ENCODE measurements at places on chromosomes 2 and 18.

DNA sequence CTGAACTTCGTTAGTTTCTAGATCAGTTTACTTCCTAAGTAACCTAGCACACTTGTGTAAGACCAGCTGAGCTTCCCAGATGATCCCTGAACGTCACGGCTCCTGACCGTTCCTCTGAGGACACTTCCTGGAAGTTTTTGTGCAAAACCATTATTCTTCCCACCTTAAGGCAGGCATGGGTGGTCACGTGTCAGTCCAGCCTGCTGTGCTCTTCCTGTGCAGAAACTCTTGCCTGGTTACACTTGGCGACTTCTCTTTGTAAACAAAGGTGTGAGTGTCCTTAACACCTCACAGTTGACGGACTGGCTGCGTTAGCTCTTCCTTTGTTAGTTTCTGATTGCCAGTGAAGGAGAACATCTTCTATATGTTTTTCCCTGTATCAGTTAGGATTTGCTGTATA lies 118.3 kb downstream of the SH3RF3 start:
- peaks cover 57% of the 10 kb centered on the region for H3K4me1 ChIP-seq
- no peak overlapping the region for H3K4me3 ChIP-seq
- H3K27me3 ChIP-seq = no peaks in the 10 kb centered on the region
- H3K27ac ChIP-seq = peak overlapping the region; percentile 73
- H3K36me3 ChIP-seq = no peaks in the 10 kb centered on the region

GRCh38 chr2:110716959-110717645 lies 15.3 kb upstream of the ACOXL start:
- no peak overlapping the region for H3K27ac ChIP-seq
- no peak overlapping the region for H3K4me3 ChIP-seq
- no peaks in the 10 kb centered on the region for H3K36me3 ChIP-seq

- H3K27ac ChIP-seq = peak overlapping the region; percentile 73
- peaks cover 92% of the 10 kb centered on the region for H3K4me1 ChIP-seq
- no peak for DNase-seq
- no peak overlapping the region for H3K4me3 ChIP-seq
- H3K27me3 ChIP-seq = no peaks in the 10 kb centered on the region
These were observed 43.1 kb downstream of the VSNL1 start for GRCh38 chr2:17583646-17584045.

GRCh38 chr2:63053081-63053888 lies 2.7 kb downstream of the OTX1 start:
- peaks cover 33% of the 10 kb centered on the region for H3K27me3 ChIP-seq
- DNase-seq = no peak
- no peaks in the 10 kb centered on the region for H3K36me3 ChIP-seq
- no peak overlapping the region for H3K27ac ChIP-seq
- H3K4me1 ChIP-seq = peaks cover 35% of the 10 kb centered on the region

GRCh38 chr2:232973011-232973735 lies 39.9 kb downstream of the NGEF start:
- H3K4me1 ChIP-seq = no peaks in the 10 kb centered on the region
- DNase-seq = no peak
- no peaks in the 10 kb centered on the region for H3K27me3 ChIP-seq

DNA sequence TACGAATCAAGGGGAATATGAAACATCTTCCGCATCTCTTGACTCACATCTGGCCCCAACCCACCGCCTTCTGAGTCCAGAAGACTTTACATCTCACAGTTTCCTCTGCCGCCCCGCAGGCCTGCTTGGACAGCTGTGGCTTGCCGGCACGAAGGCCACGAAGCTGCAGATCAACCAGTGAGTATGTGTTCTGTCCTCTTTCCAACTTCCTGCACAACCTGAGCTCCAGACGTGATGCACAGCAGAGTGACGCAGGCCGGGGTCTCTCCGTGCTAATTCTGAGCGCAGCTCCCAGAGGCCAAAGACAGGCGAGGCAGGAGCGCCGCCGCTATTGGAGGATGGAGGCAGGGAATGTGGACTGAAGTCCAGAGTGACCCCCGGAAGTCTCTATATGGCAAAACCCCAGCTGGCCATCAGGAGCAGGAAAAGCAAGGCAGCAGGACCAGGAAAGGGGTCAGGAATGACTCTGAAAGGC lies 93.5 kb downstream of the ZCCHC2 start:
- no peak overlapping the region for H3K27ac ChIP-seq

DNA sequence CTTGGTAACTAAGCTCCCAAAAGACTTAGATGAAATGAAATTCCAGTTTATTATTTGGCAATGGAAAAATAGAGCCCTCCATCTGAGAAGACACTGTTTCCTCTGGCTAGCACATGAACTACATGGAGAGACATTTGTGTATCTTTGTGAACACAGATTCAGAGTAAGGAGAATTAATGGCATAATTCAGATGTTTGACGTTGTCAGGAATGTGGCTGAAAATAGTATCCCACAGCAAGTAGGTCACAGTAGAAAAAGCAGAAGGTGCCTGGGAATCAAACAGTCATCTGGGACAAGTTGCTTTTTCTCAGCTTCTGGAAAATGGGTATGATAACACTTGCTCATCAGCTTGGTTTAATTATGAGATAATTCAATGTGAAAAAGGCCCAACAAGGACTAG lies 288.6 kb downstream of the PTPRM start:
- H3K27ac ChIP-seq = no peak overlapping the region
- DNase-seq = no peak
- H3K4me1 ChIP-seq = no peaks in the 10 kb centered on the region
- H3K27me3 ChIP-seq = no peaks in the 10 kb centered on the region
- H3K4me3 ChIP-seq = no peak overlapping the region
- H3K36me3 ChIP-seq = no peaks in the 10 kb centered on the region

DNA sequence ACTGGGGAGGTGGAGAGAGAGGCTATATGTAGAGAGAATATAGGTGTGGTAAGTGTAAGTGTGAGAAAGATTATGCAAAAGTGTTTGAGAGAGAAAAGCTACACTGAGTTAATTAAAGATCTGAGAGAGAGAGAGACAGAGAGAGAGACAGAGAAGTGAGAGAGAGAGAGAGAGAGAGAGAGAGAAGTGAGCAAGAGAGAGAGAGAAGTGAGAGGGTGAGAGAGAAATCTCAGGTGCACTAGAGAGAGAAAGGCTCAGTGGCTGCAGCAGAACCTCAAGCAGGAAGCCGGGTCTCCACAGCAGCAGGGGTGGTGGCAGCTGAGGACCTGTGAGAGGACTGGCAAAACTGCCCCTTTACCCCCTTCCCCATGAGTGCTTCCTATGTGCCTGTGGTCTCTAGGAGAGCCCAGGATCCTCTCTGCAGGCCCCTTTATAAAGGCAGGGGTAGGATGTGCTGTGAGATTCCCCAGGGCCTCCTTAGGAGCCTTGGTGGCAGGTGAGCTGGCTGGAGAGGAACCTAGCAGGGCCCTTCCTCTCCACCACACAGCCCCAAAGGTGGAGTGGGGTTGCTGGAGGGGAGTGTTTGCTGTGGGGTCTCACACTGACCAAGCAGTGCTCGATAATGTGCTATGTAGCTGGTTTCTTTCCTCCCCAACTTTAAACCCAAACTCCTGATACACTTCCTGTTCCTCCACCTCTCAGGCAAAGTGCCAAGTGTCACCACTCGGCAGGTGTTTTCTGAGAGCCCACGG lies 52.6 kb downstream of the SLC4A5 start:
- H3K4me1 ChIP-seq = no peaks in the 10 kb centered on the region
- H3K27me3 ChIP-seq = no peaks in the 10 kb centered on the region
- H3K27ac ChIP-seq = no peak overlapping the region
- DNase-seq = no peak
- H3K36me3 ChIP-seq = no peaks in the 10 kb centered on the region
- H3K4me3 ChIP-seq = no peak overlapping the region

DNA sequence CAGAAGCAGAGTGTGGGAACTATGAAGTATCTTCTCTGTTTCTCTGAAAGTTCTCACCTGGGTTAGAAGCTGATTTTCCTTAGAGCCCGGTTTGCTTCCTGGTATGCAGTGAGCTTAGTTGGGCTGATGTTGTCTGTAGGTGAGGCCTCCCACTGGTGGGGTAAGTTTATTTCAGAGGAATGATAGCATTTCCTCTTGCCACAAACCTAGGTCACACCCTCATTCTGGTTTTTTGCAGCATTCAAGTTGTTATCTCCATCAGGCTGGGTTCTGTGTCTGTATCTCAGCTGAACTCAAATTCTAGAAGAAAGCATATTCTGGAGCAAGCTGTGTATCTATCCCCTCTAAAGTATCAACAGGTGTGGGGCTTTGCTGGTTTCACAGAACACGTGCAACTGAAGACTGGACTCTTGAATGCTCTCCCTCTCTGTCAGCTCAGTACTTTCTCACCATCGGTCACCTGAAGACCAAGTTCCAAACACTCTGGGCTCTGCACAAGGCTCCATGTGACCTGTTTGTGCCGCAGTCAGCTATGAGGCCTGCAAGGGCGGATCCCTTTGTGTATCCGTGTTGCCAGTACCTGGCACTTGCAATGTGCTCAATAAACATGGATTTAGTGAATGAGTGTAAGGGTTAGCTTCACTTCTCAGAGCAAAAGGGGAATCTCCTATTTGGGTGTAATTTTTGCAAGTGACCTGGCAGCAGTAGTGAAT lies 49.5 kb upstream of the MBOAT2 start:
- no peaks in the 10 kb centered on the region for H3K4me1 ChIP-seq
- H3K36me3 ChIP-seq = no peaks in the 10 kb centered on the region
- DNase-seq = no peak
- H3K27me3 ChIP-seq = no peaks in the 10 kb centered on the region

GRCh38 chr2:203582468-203582867 lies 47.4 kb upstream of the RAPH1 start:
- no peaks in the 10 kb centered on the region for H3K36me3 ChIP-seq
- peaks cover 25% of the 10 kb centered on the region for H3K4me1 ChIP-seq
- H3K27ac ChIP-seq = peak overlapping the region; percentile 86
- H3K27me3 ChIP-seq = no peaks in the 10 kb centered on the region

GRCh38 chr2:211354481-211354880 lies 798.1 kb downstream of the CPS1 start:
- H3K27ac ChIP-seq = no peak overlapping the region
- H3K27me3 ChIP-seq = no peaks in the 10 kb centered on the region
- no peak overlapping the region for H3K4me3 ChIP-seq

DNA sequence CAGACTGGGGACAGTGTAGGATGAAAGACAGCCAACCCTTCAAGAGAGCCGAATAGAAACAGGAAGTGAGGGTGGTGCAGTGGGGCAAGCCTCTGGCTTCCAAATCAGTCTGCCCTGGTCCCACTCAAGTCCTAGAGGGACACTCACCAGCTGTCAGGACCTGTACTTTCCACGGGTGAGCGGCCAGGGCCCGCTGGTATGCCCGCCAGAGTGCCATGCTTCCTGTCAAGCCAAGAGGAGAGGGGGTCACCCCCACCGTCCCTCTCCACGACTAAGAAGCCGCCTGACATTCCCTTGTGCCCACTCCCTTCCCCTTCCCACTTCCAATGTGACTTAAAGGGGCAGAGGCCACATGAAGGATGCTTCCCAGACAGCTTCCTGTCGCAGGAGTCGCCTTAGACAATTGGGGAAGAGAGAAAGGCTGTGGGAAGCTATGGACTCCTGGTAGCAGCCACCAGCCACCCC lies 564 bp downstream of the MPV17 start:
- no peaks in the 10 kb centered on the region for H3K27me3 ChIP-seq
- no peak for DNase-seq
- H3K36me3 ChIP-seq = peaks cover 36% of the 10 kb centered on the region
- peak overlapping the region; percentile 92 for H3K27ac ChIP-seq

GRCh38 chr18:53664575-53664974 lies 559.9 kb downstream of the MBD2 start:
- no peaks in the 10 kb centered on the region for H3K4me1 ChIP-seq
- no peaks in the 10 kb centered on the region for H3K27me3 ChIP-seq
- no peak overlapping the region for H3K27ac ChIP-seq
- no peak for DNase-seq

- H3K4me1 ChIP-seq = no peaks in the 10 kb centered on the region
- H3K27me3 ChIP-seq = no peaks in the 10 kb centered on the region
- no peak for DNase-seq
- H3K27ac ChIP-seq = peak overlapping the region; percentile 97
These were observed 1.3 kb upstream of the TANK start for GRCh38 chr2:161158882-161159281.

GRCh38 chr18:61062258-61062657 lies 271.0 kb upstream of the CDH20 start:
- no peaks in the 10 kb centered on the region for H3K36me3 ChIP-seq
- H3K4me1 ChIP-seq = no peaks in the 10 kb centered on the region
- DNase-seq = no peak

- H3K27me3 ChIP-seq = peaks cover 92% of the 10 kb centered on the region
- H3K4me1 ChIP-seq = no peaks in the 10 kb centered on the region
- H3K4me3 ChIP-seq = no peak overlapping the region
- H3K27ac ChIP-seq = no peak overlapping the region
- no peaks in the 10 kb centered on the region for H3K36me3 ChIP-seq
These were observed 8.9 kb downstream of the C1QL2 start for GRCh38 chr2:119149611-119150010.

DNA sequence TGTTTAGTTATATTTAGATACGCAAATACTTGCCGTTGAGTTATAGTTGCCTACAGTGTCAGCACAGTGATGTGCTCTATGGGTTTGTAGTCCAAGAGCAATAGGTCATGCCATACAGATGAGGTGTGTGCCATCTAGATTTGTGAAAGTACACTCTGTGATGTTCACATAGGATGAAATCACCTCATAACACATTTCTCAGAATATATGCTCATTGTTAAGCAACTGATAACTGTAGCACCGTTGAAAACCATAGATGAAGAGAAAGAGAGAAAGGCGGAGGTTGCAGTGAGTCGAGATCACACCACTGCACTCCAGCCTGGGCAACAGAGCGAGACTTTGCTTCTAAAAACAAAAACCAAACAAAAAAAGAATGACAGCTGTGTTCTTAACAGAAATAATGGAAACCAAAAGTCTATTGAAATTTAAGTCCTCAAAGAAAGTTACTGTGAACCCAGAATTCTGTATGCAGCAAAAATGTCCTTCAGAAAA lies 9.5 kb downstream of the DGKD start:
- no peaks in the 10 kb centered on the region for H3K27me3 ChIP-seq
- no peak overlapping the region for H3K4me3 ChIP-seq
- peaks cover 8% of the 10 kb centered on the region for H3K36me3 ChIP-seq
- H3K27ac ChIP-seq = no peak overlapping the region

- no peak overlapping the region for H3K4me3 ChIP-seq
- H3K27me3 ChIP-seq = no peaks in the 10 kb centered on the region
- H3K27ac ChIP-seq = peak overlapping the region; percentile 56
- H3K4me1 ChIP-seq = peaks cover 6% of the 10 kb centered on the region
These were observed 54.9 kb upstream of the RBM44 start for GRCh38 chr2:237743561-237744269.
